Fibroblast of pulmonary artery (primary cell): ENCODE measurements at places on chromosomes 7 and 10.
A peak's percentile ranks its signal among the peaks of the same experiment; 100 is the strongest.

- no peak for DNase-seq
These were observed 848.9 kb downstream of the REEP3 start for GRCh38 chr10:64369885-64370773.

DNA sequence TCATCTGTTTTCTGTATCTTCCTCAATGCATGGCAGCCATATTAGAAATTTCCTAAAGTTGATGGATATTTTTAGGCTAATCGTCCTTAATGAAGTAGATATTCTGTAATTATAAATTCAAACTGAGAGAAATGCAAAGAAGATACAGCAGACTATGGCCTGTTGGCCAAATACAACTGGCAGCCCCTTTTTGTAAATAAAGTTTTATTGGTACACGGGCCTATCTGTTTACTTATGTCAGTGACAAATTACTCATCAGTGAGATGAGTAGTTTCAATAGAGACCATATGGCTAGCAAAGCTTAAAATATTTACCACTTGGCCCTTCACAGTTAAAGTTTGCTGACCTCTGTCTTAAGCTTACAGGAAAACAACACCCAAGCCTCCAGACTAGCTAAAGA lies 112.3 kb downstream of the HTR7 start:
- no peak for DNase-seq

DNA sequence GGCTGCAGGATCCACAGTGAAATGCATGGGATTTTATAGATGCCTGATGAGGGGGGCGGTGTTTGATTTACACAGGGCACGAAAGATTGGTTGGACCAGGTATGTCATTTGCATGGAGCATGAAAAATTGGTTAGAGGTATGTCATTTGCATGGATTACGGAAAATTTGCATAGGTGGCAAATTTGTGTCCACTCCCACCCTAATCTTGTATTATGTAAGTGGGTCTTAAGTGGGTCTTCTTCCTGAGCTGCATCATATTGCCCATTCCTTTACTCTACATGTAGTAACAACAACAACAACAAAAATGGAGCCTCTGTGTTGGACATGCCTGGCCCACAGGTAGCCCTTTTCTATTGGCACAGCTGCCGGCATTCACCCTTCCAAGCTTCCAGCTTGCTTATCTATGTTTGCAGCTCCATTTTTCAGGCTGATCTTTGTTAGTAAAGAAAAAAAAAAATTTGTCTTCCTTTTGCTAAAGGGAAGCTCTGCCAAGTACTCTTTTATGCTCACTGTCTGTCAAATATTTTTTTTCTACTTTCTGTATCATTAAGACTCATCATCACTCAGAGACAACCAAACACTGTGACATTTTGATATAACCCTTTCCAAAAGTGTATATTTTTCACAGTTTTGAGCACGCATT lies 10.3 kb upstream of the ZNF273 start:
- no peak for DNase-seq

- DNase-seq, result peak; percentile 14
These were observed 610 bp downstream of the AVPI1 start for GRCh38 chr10:97686301-97686961.

GRCh38 chr7:16695621-16696237 lies 49.7 kb downstream of the BZW2 start:
- DNase-seq, result peak; percentile 89

- peak; percentile 27 for DNase-seq
These were observed 905.0 kb downstream of the LRMDA start for GRCh38 chr10:76336213-76336963.

- no peak for DNase-seq
These were observed 390.7 kb downstream of the DPP6 start for GRCh38 chr7:154442939-154443338.

GRCh38 chr7:15236952-15237351 lies 324.9 kb downstream of the AGMO start:
- no peak for DNase-seq

GRCh38 chr7:88686468-88687229 lies 72.9 kb upstream of the ZNF804B start:
- DNase-seq, result no peak

GRCh38 chr7:84513061-84513460 lies 318.5 kb upstream of the SEMA3A start:
- DNase-seq, result no peak

DNA sequence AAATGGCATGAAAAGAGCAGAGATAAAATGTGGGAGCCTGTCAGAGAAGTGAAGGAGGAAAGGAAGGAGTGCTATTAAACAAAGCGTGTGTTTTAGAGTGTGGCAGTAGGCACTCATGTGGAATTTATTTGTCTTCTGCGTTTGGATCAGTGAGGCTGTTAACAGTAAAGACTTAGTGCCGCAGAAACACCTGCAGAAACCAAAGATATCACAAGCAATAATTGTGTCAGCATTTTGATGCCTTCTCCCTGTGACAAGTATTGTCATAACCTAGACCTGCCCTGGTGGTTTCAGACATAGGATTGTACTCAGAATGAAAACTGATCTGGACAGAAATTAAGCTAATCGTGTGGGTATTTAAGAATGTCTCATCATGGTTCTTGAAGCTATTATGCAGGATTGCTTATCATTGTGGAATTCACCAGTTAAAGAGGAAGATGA lies 191.0 kb downstream of the CAMK1D start:
- no peak for DNase-seq

GRCh38 chr10:44980309-44981171 lies 1.9 kb upstream of the DEPP1 start:
- DNase-seq, result no peak

GRCh38 chr10:49212783-49213182 lies 24.6 kb upstream of the TMEM273 start:
- no peak for DNase-seq

DNA sequence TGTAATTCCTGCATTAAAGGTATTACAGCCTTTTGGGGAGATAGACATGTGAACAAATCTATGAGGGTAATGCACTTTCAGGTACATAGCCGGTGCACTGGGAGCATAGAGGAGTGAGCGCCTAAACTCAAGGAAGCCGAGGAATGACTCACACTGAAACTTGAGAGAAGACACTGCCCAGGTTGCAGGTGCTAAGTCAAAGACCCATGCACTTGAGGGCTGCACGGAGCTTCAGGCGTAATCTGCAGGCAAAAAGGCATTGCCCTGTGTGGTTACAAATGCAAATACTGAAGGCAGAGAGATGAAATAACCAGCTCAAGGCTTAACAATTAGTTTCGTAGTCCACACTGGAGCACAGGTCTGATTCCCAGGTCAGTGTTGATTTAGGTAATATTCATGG lies 51.0 kb upstream of the OSBPL3 start:
- DNase-seq, result no peak

- peak; percentile 10 for DNase-seq
These were observed 54.7 kb downstream of the RBM20 start for GRCh38 chr10:110698782-110699201.

DNA sequence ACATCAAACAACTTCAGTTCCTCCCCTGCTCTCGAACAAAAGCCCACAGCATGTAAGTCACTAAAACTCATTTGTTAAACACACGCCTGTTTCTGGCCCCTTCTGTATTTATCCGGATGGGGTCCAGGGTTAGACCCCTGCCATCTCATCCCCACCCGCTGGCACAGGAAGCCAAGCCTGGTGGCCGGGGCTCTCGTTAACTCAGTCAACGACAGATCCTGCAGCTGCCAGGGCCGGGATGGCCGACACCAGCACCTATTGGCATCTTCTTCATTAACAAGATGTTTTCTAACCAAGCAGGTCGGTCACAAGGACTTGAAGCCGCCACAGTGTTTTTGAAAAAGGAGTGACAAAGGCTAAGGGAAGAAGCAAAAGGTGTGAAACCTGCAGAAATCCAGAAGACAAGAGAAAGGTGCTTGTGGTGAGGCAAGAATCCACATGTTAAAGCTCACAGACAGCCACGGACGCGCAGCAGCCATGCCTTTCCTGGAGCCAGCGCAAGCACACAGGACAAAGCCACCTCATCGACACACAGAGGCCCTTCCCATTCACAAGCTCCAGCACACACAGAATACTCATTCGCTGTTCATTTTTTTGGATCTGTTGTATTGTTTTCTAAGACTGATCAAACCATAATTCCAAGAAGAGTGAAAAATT lies 202.7 kb downstream of the DIP2C start:
- DNase-seq, result no peak

GRCh38 chr10:125005312-125006187 lies 63.6 kb downstream of the ZRANB1 start:
- DNase-seq, result no peak

DNA sequence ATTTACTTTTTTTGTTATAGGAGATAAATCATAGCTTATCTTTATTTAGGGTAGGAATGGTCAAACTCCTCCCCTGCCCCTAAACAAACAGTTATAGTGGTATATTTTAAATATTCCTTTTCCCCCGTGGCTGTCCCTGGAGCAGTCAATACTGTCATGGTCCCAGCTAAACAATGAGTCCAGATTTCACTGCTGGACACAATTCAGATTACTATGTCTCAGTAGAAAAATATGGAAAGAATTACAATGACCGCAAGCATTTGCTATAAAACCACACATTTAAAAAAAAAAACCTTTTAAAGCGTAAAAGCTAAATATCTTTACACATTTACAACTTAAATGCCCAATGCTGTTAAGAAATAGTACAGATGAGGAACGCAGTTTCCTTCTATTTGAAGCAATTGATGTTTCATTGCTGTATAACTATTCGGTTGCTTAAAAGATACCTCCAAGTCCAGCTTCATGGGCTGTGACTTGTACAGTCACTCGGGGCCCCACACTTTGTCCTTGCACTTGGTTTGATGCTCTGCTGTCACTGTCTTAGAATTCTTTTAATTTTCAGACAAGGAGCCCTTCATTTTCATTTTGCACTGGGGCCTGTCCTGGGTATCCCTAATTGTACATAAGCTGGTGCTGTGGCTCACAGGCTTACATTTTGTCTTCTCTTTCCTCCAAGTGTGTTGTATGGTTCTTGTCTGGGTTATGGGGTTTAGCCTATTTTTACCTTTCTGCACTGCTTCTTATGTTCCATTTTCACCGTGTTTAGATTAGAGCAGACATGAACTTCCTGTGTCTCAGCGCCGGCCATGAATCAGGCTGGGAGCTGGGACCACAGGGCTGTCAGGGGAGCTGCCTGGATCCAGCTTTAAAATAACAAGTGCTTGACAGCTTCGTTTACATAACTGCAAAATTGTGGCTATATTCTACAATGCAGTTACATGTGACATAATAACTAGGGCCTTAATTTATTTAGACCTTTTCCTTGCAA lies 530.2 kb upstream of the FZD8 start:
- peak; percentile 77 for DNase-seq

DNA sequence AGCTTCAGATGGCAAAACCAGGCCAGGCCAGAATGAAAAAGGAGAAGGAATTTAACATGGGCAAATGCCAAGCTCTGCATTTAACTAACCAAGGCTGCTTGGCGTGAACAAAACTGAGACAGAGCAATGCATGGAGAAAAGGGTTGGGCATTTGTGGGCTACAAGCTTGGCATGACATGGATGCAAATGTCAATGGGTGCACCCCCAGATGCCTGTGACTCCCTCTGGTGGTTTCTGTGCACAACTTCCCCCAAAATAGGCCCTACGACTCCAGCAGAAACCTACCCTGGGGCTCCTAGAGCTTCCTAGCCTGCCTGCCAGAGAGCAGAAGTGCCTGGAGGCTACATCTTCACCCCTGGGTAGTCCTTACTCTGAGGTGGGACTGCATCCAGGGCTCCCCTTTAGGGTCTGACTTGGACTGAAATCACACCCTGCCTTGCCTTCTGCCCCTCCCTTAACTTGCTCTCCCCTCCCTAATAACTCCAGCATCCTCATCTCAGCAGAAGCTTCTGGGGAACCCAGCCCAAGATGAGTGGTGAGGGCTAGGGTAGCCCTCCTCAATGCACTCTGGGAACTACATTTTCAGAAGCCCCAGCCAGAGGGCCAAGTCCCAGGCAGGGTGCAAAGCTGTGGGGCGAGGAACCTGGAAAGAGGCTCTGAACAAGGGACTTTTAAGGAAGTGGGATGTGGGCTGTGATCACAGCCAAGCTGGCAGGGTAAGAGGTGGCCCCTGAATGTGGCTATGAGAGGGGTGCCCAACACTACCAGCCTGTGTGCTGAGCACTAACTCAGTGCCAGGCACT lies 11.3 kb downstream of the GPRIN2 start:
- peak; percentile 23 for DNase-seq

DNA sequence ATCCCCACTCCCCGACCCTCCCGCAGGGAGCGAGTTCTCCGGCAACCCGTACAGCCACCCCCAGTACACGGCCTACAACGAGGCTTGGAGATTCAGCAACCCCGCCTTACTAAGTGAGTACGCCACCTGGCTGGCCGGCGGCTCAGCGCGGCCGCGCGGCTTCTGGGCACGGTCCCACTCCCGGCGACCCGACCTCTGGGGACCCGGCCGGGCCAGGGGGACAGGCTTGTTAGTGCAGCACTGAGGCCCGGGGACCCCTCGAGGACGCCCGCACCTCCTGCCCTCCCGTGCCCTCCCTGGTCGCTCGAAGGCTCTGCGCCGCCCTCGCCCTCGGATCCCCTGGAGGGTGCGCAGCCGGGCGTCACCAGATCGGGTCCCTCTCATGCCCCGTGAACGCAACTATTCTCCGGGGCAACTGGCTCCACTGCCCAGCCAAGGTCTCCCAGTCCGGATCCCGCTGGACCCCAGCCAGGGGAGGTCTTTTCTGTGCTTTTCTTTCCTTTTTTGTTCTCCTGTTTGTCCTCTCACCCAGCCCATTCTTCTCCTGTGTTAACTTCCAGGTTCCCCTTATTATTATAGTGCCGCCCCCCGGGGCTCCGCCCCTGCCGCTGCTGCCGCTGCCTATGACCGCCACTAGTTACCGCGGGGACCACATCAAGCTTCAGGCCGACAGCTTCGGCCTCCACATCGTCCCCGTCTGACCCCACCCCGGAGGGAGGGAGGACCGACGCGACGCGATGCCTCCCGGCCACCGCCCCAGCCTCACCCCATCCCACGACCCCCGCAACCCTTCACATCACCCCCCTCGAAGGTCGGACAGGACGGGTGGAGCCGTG lies 81.8 kb downstream of the PAX2 start:
- no peak for DNase-seq

DNA sequence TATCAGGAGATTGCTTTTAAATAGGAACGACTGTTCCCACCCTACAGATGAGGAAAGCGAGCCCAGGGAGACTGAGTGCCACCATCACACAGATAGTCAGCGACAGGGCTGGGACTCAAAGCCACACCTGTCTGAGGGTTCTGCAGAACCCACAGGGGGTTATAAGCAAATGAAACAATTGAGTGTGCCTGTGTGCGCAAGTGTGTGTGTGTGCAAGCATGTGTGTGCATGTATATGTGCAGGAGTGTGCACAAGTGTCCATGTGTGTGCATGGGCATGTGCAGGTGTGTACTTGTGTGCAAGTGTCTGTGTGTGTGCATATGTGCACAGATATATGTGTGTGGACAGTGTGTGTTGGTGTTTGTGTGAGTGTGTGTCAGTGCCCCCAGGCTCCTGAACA lies 280.2 kb downstream of the GRID1 start:
- no peak for DNase-seq

DNA sequence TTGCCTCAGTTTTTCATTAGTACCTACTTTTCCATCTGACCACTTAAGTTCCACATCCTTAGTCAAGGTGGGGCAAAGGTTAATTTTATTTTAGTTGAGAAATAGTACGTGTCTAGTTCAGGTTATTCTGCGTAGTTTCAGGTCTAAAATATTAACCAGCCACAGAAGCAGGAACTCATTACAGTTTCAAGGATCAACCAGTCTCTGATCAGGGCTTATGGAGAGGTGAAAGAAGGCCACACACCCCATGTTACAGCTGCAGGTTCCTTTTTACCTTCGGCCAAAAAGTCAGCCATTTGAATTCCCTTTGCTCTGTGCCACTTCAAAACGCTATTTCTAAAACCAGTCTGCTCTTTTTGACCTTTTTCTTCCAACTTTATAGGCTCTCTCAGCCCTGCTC lies 134.2 kb downstream of the CTTNBP2 start:
- DNase-seq, result no peak

GRCh38 chr10:11899067-11899876 lies 76.1 kb downstream of the PROSER2 start:
- DNase-seq, result no peak
